ENCODE measurements at places on chromosomes 11 and 22. TPM values are rescaled to one million over a fixed set of nuclear protein-coding genes. Genes with fewer than 3 reads are reported as not detected.
A peak's percentile ranks its signal among the peaks of the same experiment; 100 is the strongest.

Gene FAM180B
- 0.19 TPM for polyA plus RNA-seq

GRCh38 chr22:22213231-22213630, 31.4 kb upstream of the VPREB1 start:
- H3K36me3 ChIP-seq = no peaks in the 10 kb centered on the region
- DNase-seq = no peak
- peaks cover 4% of the 10 kb centered on the region for H3K27me3 ChIP-seq
- H3K4me1 ChIP-seq = peaks cover 10% of the 10 kb centered on the region
- no peak overlapping the region for H3K27ac ChIP-seq
- H3K4me3 ChIP-seq = no peak overlapping the region

DNA sequence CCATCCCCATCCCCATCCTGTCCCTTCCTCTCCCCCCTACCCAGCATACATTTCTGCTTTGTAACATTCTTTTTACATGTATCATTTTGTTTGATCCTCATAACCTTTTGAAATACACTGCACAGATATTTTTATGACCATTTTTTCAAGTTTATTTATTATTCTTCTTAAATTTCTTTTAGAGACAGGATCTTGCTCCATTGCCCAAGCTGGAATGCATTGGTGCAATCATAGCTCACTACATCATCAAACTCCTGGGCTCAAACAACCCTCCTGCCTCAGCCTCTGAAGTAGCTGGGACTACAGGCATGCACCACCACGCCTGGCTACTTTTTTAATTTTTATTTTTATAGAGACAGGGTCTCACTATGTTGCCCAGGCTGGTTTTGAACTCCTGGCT, 99.4 kb upstream of the AKIP1 start:
- H3K4me1 ChIP-seq = peaks cover 32% of the 10 kb centered on the region
- peak overlapping the region; percentile 87 for H3K27ac ChIP-seq
- H3K27me3 ChIP-seq = no peaks in the 10 kb centered on the region

Gene PNPLA5
- polyA plus RNA-seq = not detected

Gene PLAAT5
- polyA plus RNA-seq = 0.78 TPM

Gene SERPING1
- polyA plus RNA-seq = 48.9 TPM

DNA sequence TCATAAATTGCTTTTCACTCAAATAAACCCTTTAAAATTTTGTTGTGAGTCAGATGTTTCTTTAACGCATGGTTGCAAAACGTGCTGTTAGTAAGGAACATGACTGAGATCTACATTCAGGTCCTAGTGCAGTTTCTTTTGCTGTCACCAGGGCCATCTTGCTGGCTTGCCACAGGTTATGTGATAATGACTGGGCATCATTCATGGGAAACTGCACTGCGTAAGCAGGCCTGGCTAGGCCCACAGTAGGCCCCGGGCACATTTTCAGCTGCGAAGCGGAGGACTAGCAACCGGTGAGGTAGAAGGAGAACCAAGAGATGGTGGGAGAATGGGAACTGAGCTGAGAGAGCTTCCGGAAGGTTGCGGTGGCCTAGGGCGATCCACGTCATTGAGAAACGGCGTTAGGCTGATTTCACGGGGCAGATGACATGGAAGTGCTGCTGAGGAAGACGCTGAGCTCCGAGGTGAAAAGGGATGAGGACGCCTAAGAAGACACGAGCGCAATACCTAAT, 3.2 kb upstream of the KLHDC7B start:
- no peak overlapping the region for H3K27ac ChIP-seq
- no peak overlapping the region for H3K4me3 ChIP-seq
- DNase-seq = no peak
- peaks cover 14% of the 10 kb centered on the region for H3K4me1 ChIP-seq

DNA sequence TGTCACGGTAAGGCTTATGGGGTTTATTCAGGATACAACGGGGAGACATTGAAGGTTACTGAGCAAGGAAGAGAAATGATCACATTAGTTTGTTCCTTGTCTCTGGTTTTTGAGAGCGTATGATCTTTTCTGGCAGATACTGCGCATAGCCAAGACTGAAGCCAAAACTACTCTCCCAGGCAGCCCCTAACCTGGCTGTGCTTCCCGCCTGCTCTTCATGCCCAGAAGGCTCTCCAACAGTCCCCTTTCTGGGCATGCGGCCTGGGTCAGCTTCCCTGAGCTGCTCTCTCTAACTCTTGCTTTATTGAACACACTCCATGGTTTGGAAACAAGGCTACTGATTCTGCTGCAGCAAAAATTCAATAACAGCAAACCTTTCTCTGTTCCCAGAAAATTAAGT, 306.6 kb downstream of the BUD13 start:
- DNase-seq = no peak
- no peak overlapping the region for H3K27ac ChIP-seq
- H3K27me3 ChIP-seq = no peaks in the 10 kb centered on the region
- no peak overlapping the region for H3K4me3 ChIP-seq

DNA sequence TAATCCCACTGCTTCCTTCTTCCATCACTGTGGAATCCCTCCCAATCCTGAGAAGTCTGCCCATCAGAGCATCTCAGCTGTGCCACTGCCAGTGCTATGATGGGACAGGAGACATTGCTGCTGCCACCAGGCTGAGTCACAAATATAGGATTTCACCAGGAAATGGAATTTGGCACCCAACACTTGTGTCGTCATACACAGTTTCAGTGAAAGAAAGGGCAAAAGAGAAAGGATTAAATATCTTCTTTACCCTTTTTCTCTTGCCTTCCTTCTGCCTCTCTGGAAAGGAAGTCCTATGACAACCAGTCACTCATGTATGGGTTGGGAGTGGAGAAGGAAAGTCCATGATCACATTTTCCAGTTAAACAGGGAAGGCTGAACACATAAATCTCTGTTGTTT, 133.4 kb downstream of the SPON1 start:
- no peaks in the 10 kb centered on the region for H3K4me1 ChIP-seq
- H3K4me3 ChIP-seq = no peak overlapping the region
- H3K27ac ChIP-seq = no peak overlapping the region
- H3K36me3 ChIP-seq = no peaks in the 10 kb centered on the region

Gene RPS13
- 1,401 TPM for polyA plus RNA-seq

Gene CYP2D6
- polyA plus RNA-seq = 6.5 TPM

GRCh38 chr22:37017356-37017755, 1.9 kb downstream of the TST start:
- no peak overlapping the region for H3K27ac ChIP-seq
- H3K36me3 ChIP-seq = peaks cover 20% of the 10 kb centered on the region
- DNase-seq = no peak
- no peaks in the 10 kb centered on the region for H3K27me3 ChIP-seq
- peaks cover 49% of the 10 kb centered on the region for H3K4me1 ChIP-seq
- peak overlapping the region; percentile 58 for H3K4me3 ChIP-seq

DNA sequence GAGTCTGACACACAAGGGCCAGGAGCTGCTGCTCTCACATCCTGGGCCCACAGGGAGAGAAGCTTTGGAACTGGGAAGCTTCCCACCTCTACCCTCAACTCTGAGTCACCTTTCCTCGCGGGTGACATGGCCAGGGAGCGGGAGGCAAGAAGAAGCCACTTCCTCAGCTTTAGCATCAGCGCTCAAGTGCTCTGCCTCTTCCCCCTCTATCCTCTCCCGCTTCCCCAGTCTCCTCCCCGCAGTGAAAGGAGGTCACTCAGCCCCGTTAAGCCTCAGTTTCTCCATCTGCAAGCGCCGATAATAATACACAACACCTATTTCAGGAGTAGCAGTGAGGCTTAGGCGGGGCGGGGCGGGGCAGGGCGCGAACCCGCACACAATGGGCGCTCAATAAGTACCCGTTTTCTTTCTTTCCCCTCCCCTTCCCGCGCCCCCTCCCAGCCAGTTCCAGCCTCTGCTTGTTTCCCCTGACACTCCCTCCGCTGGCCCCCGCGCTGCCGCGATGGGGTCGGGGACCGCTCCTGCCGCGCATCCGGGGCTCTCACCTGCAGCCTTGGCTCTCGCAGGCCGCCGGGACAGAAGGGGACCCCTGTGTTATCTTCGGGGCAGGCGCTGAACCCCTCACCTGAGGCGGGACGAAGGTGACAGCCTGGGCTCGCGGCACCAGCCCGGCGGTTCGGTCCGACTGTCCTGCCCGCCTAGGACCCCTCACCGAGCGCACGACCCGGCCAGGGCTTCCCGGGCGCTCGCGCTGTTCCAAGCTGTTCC, 892 bp downstream of the GDPD5 start:
- no peak for DNase-seq
- H3K27ac ChIP-seq = peak overlapping the region; percentile 54
- H3K4me3 ChIP-seq = peak overlapping the region; percentile 96
- H3K4me1 ChIP-seq = peaks cover 46% of the 10 kb centered on the region
- peaks cover 10% of the 10 kb centered on the region for H3K27me3 ChIP-seq

DNA sequence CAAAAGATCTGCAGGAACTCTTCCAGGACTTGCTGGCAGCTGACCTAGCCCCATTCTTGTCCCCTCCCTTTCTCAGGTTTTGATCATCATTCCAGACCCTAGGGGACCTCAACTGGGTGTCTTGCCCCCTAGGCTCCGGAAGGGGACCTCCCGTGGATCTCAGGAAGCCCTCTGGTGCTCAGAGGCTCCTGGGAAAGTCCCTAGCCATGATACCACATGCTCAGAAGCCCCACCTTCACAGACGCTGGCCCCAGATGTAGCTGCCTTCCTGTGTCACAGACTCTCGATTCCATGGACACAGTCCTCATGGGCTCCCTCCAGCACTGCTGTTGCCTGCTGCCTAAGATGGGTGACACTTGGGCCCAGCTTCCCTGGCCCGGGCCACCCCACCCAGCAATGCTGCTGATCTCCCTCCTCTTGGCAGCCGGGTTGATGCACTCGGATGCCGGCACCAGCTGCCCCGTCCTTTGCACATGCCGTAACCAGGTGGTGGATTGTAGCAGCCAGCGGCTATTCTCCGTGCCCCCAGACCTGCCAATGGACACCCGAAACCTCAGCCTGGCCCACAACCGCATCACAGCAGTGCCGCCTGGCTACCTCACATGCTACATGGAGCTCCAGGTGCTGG, at the start of gene LRRC55:
TSS of gene LRRC55 (plus strand) at position 276 of the 628 bp plus-strand sequence. CDS start at position 346, 70 bp downstream.
- no peak for DNase-seq
- no peaks in the 10 kb centered on the region for H3K36me3 ChIP-seq
- H3K4me3 ChIP-seq = no peak within 1 kb of the TSS
- peaks cover 31% of the 10 kb centered on the region for H3K27me3 ChIP-seq
- no peak within 1 kb of the TSS for H3K27ac ChIP-seq

- H3K27me3 ChIP-seq = peaks cover 36% of the 10 kb centered on the region
- H3K36me3 ChIP-seq = no peaks in the 10 kb centered on the region
- no peak for DNase-seq
- no peaks in the 10 kb centered on the region for H3K4me1 ChIP-seq
- H3K27ac ChIP-seq = no peak overlapping the region
Observed at GRCh38 chr11:57392066-57392762, 1.8 kb upstream of the PRG2 start.

- no peak overlapping the region for H3K27ac ChIP-seq
- H3K36me3 ChIP-seq = no peaks in the 10 kb centered on the region
- no peaks in the 10 kb centered on the region for H3K4me1 ChIP-seq
Observed at GRCh38 chr22:43213962-43214361, 27.0 kb upstream of the TTLL12 start.

- H3K4me3 ChIP-seq = no peak overlapping the region
- DNase-seq = no peak
- no peaks in the 10 kb centered on the region for H3K27me3 ChIP-seq
- peaks cover 84% of the 10 kb centered on the region for H3K36me3 ChIP-seq
Observed at GRCh38 chr11:69649576-69649900, 8.6 kb downstream of the CCND1 start.

Gene KRTAP5-9
- 0.45 TPM for polyA plus RNA-seq

DNA sequence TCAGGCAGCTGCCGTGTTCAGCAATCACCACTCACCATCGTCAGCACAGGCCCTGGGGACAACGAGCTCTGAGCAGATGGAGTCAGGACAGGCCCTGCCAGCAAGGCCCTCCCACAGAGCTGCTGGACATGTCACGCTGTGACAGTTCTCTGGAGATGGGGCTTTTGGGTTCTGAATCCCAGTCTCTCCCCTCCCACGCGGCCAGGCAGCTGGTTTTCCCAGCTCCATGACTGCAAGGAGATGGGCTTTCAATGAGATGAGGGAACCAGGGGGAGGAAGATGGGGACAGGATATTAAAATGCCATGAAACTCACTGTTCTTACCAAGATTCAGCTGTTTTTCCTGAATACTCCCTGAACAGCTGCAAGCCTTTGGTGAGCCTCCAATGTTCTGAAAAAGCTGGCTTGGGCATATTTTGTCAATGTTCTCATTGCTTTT, 305.9 kb downstream of the BRD1 start:
- H3K27ac ChIP-seq = no peak overlapping the region
- no peaks in the 10 kb centered on the region for H3K36me3 ChIP-seq
- no peak overlapping the region for H3K4me3 ChIP-seq
- H3K27me3 ChIP-seq = peaks cover 5% of the 10 kb centered on the region
- DNase-seq = no peak
- no peaks in the 10 kb centered on the region for H3K4me1 ChIP-seq

Gene SCN3B
- polyA plus RNA-seq = 9.5 TPM

Gene EFEMP2
- polyA plus RNA-seq = 37.7 TPM

DNA sequence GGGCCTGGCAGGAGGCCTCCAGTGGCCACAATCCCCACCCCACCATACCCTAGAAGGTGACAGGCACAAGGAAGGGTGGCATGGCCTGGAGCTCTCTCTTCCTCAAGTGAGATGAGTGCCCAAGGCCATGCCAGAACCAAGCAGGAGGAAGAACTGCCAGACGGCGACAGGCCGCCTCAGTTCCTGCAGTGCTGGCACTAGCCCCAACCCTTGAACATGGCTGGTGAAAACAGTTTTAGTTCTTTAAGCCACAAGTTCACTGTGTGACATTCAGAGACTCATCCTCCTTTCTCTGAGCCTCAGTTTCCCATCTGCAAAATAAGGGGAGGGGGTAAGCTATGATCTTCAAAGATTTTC, 9.8 kb downstream of the CHRDL2 start:
- DNase-seq = no peak
- peaks cover 16% of the 10 kb centered on the region for H3K4me1 ChIP-seq
- no peak overlapping the region for H3K4me3 ChIP-seq
- no peaks in the 10 kb centered on the region for H3K36me3 ChIP-seq
- no peaks in the 10 kb centered on the region for H3K27me3 ChIP-seq

DNA sequence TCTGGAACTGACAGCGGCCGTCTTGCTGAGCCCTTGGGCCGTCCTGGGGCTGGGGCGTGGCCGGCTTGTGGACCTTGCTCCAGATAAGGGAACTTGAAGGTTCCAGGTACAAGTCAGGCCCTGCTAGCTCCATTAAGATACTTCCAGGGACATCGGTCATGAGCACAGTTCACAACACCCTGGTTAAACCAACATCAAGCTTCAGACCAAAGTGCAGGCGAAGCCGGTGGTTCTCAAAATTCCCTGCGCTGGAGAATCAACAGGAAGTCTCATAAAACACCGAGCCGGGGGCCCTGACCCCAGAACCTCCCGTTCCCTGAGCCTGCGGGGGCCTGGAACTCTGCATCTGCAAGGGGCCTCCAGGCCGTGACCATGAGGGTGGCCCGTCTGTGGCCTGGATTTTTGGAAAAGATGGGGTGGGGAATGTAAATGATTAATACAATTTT, 1043.8 kb downstream of the BRD1 start:
- H3K27ac ChIP-seq = peak overlapping the region; percentile 12
- no peaks in the 10 kb centered on the region for H3K36me3 ChIP-seq
- no peak overlapping the region for H3K4me3 ChIP-seq
- H3K4me1 ChIP-seq = peaks cover 3% of the 10 kb centered on the region

GRCh38 chr11:69848201-69848600, 29.0 kb upstream of the FGF3 start:
- H3K27me3 ChIP-seq = peaks cover 18% of the 10 kb centered on the region
- no peaks in the 10 kb centered on the region for H3K36me3 ChIP-seq
- H3K4me1 ChIP-seq = no peaks in the 10 kb centered on the region

Gene LRRN4CL
- polyA plus RNA-seq = 2.9 TPM

Measured in large intestine (tissue), 12 donors.